ENCODE measurements at places on chromosomes 12 and 14.

GRCh38 chr14:99041141-99041819 lies 230.7 kb downstream of the BCL11B start:
- DNase-seq, result no peak

DNA sequence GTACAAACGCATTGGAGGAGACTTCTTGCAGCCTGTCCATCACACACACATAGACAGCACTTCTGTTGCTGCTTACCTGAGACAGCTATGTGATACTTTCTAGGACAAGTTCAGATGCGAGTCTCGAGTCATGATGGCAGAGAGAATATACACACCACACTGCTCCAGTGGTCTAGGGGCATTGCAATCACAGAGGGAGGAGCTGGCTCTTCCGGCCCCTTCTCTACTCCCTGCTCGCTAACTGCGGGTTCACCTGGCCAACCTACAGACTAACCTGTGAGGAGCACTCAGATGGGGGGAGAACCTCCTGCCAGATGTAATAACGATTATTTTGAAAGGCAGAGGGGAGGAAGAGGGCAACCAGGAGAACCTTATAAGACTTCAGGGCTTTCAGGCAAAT lies 30.7 kb downstream of the EMP1 start:
- no peak for DNase-seq

- no peak for DNase-seq
Measured at GRCh38 chr14:91332986-91333649, 84.5 kb downstream of the CCDC88C start.

- peak; percentile 63 for DNase-seq
Measured at GRCh38 chr12:68932128-68932960, 627 bp downstream of the CPM start.

DNA sequence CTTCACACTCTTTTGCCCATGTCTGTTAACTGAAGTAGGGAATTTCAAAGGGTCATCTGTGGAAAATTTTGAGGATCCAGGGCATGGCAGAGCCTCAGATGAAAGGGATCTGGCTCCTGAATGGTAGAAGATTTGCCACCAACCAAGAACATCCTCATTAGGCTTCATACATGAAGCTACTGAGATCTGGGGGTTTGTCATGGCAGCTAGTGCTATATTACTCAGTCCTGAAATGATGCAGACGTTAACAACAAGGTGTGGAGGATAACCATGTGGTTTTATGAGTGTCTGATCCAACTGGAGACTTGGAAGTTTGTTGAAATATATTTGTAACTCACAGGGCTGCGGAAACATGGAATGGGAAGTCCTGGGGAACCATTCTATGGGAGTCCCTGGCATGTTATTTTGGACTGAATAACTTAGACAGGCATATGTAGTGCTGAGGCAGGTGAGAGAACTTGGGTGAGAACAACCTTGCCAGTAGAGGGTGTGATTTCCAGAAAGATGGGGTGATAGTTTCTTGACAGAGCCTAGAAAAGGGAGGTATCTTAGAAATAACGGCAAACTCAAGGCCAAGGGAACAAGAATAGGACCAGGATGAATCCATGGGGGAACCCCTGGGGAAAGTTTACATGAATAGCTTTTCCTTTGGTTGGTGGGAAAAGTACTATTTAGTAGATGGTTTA lies 42.0 kb upstream of the C12orf75 start:
- no peak for DNase-seq

DNA sequence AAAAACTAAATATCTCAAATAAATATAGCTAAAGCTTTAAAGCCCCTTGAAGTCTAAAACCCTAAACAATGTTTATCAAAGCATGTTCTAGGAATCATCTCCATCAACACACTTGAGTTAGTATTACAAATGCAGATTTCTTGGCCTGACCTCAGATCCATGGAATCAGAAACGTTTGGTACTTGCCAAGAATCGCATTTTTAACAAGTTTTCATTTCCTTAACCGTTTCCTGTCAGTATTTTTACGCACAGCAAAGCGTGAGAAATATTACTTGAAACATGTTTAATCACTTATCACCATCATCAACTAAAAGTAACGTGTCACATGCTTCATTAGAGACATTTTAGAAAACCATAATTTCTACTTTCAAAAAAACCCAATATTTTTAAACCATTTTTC lies 9.7 kb downstream of the SLCO1C1 start:
- no peak for DNase-seq

GRCh38 chr12:100168562-100168961 lies 25.9 kb upstream of the BLTP3B start:
- DNase-seq, result no peak

DNA sequence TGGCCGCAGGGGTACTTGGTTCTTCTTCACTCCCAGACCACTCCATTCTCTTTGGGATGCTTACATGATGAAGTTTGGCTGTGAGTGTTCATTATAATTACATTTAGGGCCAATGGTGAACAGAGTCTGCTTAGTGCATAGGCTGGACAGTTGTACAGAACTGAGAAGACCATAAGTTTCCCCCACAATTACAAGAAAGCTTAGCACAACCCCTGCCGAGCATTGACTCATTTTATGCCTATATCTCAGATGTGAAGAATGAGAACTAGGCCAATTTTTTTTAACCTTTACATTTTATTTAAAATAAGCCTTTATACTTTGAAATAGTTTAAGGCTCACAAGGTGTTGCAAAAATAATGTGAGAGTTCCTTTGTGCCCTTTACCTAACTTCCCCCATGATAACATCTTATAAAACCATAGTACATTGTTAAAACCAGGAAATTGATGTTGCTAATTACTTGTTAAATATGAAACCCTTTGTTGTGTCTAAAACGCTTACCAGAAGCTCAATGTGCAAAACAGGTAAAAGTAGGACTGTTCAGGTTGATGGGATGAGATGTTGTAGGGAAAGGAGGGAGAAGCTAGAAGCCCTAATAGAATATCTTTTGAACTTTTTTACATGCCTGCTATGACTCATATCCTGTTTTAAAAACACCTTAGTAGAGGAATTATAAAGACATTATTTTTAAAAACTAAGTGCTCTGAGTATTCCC lies 47.2 kb downstream of the ALDH1L2 start:
- no peak for DNase-seq

- no peak for DNase-seq
Measured at GRCh38 chr12:53725824-53726223, 1.4 kb downstream of the CALCOCO1 start.

GRCh38 chr14:41950428-41951151 lies 343.9 kb downstream of the LRFN5 start:
- DNase-seq, result no peak

DNA sequence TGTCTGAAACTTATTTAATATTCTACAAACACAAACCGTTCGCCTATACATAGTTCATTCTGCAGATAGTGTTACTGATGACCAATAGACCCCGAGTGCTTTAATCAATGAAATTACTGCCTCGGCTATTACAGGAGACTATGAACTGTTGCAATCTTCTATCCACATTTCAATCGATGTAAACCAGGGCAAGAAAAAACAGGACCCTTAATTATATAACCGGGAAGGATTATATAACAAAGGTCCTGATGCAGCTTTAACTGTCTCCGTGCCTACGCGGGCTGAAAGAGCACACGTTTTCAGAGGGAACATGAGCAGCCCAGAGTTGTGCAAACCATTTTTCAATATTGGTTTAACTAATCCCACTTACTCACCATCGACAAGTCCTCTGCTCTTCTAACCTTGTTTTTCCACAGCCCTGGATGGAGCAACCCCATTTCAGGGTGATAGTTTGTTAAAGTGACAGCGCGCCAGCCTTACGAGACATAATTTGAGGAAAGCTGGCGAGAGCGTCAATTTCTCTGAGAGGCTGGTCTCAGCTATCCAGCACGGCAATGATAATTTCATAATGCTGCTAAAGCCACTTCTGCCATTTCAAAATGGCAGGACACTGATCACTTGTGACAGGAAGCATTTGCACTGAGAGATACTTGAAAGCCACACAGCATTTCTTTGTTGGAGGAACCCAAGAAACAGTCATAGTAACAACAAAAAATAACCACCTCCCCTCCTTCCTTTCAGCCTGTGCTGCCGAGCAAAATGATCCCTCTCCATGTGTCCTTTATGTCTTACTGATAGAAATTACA lies 184.6 kb downstream of the FOXN3 start:
- no peak for DNase-seq

DNA sequence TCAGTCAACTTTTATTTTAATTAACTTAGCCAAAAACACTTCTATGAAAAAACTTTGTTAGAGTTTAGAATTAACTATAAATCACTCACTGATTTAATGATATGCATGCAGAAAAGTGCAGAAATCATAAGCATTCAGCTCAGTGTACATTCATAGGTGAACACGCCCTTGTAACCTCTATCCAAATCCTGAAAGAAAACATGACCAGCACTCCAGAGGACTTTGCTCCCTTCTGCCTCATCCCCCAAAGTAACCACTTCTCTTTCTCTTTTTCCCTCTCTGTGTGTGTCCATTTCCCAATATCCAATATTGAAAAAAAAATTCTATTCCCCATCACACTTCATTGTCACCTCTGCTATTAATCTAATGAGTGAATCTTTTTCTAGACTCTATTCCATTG lies 197.1 kb upstream of the FAR2 start:
- DNase-seq, result no peak

GRCh38 chr14:77221241-77221871 lies 39.8 kb downstream of the TMEM63C start:
- DNase-seq, result no peak

GRCh38 chr12:42474391-42474790 lies 115.2 kb downstream of the PRICKLE1 start:
- peak; percentile 7 for DNase-seq

- no peak for DNase-seq
Measured at GRCh38 chr12:114821570-114821969, 137.6 kb upstream of the TBX3 start.

Data from inflammatory macrophage (primary cell).